ENCODE measurements at places on chromosomes 5 and 9.

DNA sequence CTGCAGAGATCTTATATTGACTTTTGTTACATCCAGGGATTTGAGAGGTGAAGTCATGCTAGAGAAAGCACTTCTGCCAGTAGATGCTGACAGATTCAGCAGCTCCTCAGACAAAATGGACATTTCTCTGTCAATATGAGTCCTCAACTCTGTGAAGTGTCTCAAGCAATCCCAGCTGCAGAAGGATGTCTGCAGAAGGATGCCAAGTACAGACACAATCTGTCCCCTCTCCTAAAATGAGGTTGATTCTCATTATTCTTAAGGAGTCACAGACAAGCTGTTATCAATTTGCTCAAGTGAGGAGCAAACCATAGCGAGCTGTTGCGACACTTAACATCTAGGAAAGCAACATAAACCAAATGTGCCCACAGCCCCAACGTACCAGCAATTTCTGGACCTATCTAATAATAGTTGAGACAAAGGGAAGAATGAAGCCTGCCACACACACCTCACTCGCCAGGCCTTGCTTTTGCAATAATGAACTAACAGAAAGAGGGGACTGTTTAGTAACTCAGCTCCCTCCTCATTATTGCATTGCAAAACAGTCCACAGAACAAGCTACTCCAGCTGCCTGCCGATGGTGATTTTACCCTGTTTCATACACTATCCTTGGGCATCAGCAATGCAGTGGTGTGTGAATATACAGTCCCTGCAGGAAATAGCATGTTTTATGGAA lies 364.2 kb upstream of the PDE4D start:
- DNase-seq, result no peak

- DNase-seq, result no peak
Measured at GRCh38 chr9:99360026-99360425, 137.9 kb downstream of the SEC61B start.

- no peak for DNase-seq
Measured at GRCh38 chr5:164051745-164052144, 546.3 kb downstream of the MAT2B start.

- DNase-seq, result no peak
Measured at GRCh38 chr9:107847978-107848964, 358.7 kb upstream of the KLF4 start.

DNA sequence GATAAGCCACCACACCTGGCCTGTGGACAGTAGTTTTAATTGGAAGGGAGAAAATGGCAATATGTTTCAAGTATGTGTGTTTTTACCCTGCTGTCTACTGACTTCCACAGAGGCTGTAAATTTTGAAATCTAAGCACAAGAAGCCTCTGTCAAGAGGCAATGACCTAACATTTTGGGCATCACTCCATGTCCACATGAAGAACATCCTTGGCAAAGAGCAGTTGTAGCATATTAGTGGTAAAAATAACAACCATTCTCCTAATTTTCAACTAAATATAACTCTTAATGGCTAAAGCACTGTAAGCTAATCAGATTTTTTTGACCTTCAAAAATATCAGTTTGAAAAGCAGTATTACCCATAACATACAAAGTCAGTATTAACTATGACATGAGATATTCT lies 100.3 kb upstream of the APC start:
- no peak for DNase-seq

- DNase-seq, result no peak
Measured at GRCh38 chr5:110413856-110414255, 312.6 kb downstream of the TMEM232 start.

DNA sequence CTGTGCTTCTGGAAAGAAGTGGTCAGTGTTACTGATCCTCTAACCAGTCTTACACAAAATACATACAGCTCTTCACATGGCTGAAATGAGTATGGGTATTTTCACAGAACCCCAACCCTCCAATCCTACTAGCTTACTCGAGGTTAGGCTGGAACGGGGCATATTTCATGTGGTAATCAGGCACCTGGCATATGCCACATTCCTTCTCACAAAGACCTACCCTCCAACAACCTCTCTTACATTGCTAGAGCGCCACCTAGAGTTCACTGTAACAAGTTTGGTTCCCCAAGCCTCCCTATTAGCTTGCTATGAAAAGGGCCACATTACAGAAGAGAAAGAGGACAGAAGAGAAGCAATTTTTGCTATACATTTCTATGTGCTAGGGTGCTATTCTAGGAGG lies 597.3 kb downstream of the PRELID2 start:
- DNase-seq, result peak; percentile 75

DNA sequence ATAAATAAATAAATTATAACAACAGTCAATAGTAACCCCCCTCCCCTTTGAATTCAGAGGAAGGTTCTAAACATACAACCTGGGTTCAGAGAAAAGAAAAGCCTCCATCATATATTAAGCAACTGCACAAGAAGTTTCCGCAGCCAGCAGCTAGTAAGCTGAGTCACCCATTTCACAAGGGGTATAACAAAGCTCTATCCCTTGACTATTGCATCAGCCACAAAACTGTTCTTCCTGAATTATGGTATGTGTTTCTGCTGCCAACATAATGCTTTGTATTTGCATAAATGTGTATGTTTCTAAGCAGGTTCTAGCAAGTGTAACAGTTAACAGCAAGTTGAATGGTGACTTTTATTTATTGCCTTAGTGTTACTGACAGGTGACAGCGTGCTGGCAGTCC lies 6.8 kb upstream of the CEP120 start:
- DNase-seq, result peak; percentile 46

DNA sequence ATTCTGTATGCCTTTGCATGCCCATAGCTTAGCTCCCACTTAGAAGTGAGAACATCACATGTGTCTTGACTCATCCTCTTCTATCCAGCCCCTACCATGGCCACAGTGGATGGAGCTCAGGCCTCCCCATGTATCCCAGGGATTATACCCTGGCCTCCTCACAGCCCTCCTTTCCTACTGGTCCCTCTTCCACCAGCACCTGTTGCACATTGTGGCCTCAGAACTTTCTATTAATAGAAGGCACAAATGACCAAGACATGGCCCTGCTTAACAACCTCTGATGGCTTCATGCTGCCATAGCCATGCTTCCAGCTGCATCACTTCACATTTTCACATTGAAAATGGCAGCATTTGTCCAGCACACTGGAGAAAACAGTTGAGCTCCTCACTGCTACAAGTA lies 315.4 kb downstream of the CDK5RAP2 start:
- no peak for DNase-seq

All from Calu3 (cell line).